ENCODE measurements at places on chromosomes 16 and 17.

DNA sequence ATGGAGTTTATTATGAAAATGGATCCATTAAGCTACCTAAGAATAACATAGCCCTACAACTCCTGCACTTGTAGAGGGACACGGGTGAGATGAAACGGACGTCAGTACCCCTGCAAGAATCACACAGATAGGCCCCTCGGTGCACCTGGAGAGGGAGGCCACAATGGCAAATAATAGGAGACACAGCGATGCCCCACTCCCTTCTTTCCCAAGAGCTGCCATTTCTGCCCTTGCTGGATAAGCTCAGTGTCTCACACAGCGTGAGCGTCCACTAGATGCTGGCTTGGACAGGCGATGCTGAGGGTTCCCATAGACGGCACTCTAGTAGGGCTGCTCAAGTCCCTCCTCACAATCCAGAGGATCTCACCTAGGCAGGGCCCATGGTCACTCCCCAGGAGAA, 67.8 kb downstream of the ADCY9 start:
- DNase-seq, result no peak

DNA sequence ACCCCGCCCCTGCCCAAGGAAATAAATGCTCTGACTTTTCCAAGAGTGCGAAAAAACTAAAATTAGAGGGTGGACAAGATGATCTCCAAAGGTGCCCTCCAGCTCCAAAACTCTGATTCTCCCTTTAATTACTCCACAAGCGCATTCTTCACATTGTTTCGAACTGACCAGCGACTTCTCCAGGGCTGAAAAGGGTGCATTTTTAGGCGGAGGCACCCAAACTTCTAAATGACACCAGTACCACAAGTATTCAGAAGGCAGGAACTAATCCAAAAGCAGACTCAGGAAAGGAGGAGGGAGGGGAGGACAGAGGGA, 750 bp downstream of the ZFHX3 start:
- no peak for DNase-seq

- no peak for DNase-seq
Observed at GRCh38 chr17:46175891-46176290, 17.3 kb downstream of the KANSL1 start.

GRCh38 chr16:1537763-1538289, 4.4 kb downstream of the TMEM204 start:
- DNase-seq, result no peak

GRCh38 chr16:67668495-67669157, 2.0 kb downstream of the C16orf86 start:
- no peak for DNase-seq

GRCh38 chr17:49157784-49158183, 25.2 kb downstream of the B4GALNT2 start:
- DNase-seq, result no peak

DNA sequence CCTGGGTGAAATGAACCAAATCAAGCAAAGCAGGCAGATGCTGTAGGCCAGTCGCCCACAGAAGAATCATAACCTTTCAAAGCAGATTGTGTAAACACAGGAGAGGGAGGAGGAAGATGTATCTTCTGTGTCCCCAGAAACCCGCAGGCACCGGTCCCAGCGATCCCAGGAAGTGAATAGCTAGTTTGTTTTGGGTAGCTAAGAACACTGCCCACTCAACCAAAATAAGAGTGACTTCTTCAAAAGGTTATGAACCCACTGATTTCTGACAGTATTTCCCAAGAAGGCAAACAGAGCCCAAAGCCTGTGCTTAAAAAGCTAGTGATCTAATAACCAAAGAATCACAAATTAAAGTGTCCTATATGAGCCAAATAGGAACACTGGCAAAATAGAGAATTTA, 67.8 kb downstream of the GRIN2A start:
- DNase-seq, result no peak

DNA sequence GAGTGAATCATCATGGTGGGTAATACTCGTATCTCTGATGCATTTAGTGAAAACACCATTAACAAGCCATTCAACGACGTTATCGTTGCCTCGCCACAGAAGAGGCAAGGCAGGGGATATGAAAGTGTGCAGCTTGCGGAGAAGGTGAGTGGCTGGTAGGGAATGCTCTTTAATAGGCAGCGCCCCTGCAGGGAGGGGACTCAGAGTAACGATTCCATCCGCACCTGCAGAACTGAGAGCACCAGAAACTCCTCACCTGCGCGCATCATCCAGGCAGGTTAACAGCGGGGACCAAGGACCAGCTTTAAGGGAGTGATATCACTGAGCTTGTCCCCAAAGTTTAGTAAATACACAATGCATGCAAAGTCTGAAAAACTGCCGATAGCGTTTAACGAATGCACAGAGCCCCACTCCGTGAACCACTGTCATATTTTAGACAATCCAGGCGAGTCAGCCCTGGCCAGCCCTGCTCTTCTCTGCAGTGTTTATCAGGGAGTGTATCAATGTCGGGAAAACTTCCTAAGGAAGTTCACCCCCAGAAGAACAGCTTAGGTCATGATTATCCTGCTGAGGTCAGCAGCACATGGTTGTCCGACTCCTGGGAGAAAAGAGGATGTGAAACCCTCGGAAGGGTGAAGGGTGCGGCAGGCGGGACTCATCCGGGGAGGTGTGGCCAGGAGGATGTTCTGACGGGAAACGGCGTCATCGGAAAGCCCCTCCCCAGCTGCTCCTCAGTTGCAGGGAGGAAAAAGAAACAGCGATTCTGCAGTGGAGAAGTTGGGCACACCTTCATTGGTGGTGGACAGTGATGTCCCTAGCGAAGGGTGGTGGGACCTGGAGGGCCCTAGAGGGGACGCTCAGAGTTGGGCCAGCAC, 68.5 kb upstream of the DNAH17 start:
- DNase-seq, result no peak

DNA sequence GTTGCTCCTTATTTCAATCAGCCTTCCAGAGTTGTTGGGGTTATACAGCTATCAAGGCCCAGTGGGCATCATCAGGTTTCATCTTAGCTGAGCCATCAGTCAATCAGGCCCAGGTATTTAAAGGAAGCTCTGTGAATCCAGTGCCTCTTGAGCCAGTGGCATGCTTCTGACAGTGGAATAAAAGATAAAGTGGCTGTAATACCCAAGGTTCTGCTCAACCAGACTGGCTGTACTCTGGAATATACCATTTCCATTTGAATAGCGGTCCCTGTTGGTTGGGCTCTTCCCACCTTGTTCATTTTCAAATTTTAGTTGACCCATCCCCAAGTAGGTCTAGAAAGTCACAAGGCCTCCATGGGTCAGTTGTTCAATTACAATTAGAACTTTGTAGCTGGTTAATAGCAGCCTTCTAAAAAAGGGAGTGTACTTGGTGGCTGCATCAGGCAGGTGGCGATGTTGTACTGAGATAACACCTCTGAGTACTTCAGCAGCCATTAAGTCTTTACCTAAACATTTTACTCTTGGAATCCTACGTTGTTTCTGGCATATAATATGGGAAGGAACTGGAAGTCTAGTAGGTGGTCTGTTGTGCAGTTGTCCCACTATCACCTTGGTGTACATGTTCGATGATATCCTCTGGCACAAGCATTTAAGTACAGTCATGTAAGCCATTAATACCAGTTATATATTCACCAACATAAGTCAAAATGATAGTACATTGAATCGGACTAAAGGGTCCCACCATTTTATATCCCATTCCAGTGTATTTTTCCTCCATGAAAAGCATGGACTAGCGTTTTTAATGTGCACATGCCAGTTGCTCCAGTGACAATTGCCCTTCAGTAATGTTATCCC, 294.1 kb downstream of the BCAS3 start:
- DNase-seq, result peak; percentile 10

DNA sequence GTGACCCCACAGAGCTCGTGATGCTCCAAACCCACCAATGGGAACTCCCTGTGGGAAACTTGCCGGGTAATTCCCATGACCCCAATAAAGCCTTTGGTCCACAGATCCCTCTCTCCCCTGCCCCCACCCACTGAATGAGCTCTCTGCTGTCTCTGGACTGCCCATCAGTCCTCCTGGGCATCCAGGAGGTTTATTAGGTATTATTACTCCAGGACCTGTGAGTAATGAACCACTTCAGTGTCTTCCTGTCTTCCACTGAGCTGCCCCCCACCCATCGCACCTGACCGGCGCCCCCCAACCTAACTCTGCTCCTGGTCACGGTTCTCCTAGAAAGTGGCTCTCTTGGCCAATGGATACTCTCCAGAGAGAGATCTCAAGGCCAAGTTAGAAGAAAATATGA, 28.7 kb upstream of the DNAH17 start:
- DNase-seq, result no peak

DNA sequence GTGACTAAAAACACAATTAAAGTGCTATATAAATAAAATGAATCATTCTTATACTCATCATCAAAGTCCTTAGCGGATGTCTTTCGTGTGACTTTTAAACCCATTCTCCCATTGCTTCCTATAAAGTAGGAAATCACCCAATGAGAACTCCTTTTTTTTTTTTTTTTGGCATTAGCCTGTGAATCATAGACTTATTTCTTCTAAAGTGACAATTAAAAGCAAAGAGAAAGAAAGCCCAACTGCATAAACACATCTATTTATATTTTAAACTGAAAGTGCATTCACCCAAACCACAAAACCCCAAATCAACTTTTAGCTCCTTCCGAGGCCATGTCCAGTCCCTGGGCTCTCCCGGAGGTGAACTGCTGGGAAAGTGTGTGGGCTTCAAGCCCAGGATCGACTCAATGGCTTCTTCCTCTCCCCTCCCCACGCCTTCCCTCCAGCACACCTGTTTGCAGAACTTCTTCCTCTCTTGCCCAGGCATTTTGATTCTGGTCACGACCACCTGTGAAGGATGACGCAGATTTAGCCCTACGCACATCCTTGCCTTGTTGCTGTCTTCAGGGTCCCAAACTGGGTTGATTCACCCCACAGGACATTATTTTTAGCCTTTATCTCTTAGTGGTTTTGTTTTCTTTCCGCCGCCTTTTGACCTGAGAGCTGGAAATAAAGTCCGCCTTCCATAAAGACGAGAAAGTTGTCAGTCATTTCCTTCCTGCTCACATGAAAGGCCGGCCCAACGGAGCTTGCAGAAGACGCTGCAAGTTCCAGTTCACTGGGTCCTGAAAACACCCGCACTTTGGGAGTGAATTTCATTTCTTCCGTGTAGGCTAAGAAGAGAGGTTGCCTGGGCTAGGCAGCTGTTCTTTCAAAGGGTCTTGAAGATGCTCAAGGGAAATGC, 166.8 kb downstream of the MAP2K6 start:
- no peak for DNase-seq

DNA sequence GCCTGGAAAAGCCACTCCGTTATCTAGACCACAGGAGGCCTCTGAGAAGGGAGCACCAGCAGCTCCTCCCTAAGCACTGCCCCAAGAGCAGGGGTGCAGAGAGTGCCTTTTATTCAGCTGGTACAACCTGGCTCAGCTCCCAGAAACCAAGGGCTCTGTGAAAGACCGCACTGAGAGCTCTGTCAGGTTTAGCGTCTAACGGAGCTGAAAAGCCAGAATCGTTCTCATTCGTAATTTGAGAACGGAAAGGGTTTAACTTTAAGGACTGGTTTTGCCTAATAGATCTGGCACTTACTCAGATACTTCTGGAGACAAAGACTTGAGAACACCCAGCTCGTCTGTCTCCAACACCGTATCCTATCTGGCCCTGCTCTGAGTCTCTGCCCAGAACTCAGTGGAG, 13.5 kb downstream of the MPG start:
- peak; percentile 93 for DNase-seq

- DNase-seq, result no peak
Observed at GRCh38 chr17:44351961-44352827, 7.1 kb downstream of the GRN start.

DNA sequence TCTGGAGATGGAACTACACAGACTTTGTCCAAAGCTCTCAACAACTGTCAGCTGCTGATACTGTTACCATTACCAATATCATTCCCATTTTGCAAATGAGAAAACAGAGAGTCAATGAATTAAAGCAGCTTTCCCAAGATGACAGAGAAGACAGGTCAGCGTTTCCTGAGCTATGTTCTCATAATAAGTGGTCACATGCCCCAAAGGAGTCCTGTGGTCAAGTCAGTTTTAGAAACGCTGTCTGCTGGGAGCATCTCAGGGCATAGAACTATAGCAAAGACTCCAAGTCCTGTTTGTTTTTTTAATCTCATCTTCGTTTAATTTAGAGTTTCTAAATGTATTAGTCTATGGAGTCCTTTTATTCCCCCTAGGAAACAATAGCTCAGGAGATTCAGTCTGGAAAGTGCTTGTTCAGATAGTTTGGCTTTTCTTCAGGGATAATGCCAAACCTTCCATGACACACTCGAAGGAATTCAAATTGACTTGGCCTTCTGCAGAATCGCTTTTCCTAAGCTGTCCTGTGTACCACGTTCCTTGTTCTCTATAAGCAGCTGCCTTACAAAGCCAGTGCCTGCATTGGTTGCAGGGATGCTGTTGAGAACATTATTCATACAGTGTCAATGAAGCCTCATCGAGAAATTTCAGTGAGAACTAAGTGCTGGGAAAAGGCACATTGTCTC, 12.1 kb downstream of the CCDC42 start:
- no peak for DNase-seq

Data from NCI-H2029 treated with DMSO at 0.1 percent for 48 hours (cell line).